ENCODE measurements at places on chromosomes 7 and 10.

- DNase-seq = no peak
Measured at GRCh38 chr7:54253036-54253373, 289.2 kb upstream of the VSTM2A start.

DNA sequence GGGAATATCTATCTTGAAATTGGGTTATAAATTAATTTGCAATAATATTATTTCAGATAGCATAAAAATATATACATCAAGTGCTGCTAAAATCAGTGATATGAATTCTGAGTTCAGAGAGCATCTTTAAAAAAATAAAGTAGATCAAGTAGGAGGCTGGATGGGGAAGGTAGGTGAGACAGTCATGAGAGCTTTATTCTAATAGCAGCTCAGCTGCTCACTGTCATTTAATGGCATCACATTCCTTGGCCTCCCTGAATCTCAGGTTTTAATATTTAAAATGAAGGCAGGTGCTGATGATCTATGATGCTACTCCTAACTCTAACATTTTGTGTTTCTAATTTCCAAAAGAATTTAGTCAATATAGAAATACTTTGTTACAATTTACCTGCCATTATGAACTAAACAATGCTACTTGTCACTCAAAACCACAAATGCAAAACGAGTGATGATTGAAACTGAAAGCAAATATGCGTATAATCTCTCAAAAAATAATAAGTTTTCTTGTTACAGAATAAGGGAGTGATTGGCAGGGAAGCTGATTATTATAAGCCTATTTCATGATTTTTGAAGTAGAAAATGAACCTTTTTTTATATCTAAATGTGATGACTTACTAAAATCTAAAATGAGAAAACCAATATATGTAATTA is 147.6 kb upstream of the CSTF2T start:
- DNase-seq = no peak

- DNase-seq = no peak
Measured at GRCh38 chr10:24889639-24890038, 62.8 kb downstream of the PRTFDC1 start.

GRCh38 chr7:55457801-55458200 is 92.7 kb downstream of the LANCL2 start:
- DNase-seq = no peak

DNA sequence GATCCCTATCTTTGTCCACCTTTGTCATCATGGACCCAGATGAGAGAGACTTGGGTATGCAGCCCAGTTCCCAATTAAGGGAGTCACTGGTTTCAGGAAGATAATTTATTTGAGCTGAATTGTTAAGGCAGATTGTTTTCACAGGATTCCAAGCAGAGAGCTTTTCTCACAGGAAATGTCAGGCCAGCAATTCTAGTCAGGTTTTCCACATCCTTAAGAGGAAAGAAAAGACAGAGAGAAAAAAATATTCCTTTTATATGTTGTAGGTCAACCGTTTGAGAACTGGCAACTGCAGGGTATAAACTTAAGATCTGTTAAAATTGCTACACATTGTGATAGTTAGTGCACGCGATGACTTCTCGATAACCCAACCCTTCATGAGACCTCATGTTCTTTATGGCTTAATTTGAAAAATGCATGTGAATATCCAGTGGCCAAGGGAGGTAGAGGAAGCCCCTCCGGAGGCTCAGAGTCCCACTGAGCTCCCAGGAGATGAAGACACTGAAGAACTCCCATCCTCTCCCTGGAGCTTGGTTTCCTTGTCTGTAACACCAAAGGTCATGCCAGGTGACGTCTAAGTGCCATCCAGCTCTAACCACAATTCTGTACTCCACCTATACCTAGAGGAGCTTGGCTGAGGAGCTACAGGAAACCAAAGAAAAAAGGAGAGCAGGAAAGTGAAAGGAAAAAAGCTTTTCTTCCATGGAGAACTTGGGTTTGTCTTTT is 45.6 kb downstream of the MINDY4 start:
- DNase-seq = no peak

DNA sequence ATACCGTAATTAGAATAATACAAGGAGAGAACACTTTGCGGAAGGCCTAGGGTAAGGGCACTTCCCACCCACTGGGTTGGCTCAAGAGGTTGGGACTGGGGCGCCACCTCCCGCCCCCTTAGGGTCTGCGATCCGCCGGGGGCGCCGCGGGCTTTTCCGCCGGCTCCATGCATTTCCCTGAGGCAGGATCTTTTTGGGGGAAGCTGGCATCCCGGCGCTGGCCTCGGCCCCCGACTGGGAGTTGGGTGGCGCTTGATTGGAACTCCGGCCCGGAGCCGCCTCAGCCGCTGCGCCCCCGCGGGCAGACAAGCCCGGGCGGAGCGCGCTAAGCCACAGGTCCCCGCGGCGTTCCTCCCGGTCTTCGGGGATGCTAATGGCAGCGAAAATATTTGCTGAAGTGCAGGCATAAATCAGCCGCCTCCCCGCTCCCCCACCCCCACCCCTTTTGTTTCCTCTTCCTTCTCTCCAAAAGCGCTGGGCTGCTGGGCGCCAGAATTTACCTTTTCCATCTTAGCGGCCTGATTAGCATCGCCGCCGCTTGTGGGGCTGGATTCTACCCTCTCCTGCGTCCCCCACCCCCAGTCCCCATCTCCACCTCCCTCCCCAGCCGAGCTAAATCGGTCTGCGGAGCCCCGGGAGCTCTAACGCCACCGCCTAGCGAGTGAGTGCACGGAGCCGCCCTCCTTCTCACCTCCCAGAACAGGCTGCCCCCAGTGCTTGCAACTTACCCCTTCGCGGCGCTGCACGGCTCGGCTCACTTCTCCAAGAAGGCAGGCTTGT is 5.1 kb downstream of the UNC5B start:
- no peak for DNase-seq

GRCh38 chr10:127215866-127216265 is 19.5 kb upstream of the INSYN2A start:
- no peak for DNase-seq

DNA sequence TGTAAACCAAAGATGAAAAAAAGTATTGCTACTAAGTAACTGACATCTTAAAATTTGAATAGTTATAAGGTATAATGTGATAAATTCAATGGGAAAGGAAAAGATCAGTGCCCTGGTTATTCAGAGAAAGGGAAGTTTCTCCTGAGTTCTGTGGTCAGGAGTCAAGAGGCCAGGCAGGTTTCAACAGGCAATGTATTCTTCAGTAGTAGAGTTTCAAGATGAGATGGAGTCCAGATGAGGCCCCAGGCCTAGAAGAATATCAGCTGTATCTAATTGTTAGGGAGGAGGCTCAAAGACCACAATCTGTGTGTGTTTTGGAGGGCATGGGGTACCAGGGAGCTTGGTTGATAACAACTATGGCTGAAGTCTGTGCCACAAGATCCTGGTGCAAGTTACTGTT is 101.4 kb upstream of the DLX6 start:
- no peak for DNase-seq

GRCh38 chr10:122495406-122496340 is 34.3 kb downstream of the HTRA1 start:
- no peak for DNase-seq

DNA sequence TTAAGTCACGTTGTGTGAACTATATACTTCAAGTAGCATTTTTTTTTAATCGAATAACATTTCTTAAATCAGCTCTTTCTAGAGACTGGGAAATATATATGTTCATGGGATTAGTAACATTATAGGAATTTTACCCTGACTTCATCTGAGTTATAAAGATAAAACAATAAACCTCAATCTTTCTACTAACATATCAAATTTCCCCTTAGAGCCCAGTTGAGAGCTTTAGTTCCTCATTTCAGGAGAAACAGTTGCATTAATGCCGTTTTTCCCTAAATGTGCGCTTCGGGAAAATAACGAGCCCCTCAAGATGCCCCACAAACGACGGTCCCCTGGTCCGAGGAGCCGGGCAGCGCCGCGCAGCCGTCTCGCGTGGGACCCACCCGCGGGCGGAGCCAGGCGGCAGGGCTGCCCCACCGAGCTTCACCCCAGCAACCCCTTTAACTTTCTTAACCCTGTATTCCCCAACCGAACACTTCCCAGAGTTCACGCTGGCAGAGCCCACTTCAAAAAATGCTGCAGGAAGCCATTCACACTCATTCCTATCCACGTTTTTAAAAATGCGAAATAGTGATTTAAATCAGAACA is 152.5 kb upstream of the YAE1 start:
- DNase-seq = no peak

GRCh38 chr7:122584676-122585251 is 114.2 kb downstream of the RNF133 start:
- DNase-seq = no peak
